ENCODE measurements at places on chromosomes 5 and 9.

DNA sequence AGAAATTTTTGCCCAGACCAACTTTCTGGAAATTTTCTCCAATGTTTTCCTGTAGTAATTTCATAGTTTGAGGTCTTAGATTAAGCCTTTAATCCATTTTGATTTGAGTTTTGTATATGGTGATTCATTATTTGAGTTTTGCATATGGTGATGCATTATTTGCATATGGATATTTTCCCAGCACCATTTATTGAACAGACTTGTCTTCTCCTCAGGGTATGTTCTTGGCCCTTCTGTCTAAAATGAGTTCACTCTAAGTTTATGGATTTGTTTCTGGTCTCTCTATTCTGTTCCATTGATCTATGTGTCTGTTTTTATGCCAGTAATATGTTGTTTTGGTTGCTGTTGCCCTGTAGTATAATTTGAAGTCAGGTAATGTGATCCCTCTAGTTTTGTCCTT, 139.3 kb downstream of the SLC25A46 start:
- no peak for DNase-seq

DNA sequence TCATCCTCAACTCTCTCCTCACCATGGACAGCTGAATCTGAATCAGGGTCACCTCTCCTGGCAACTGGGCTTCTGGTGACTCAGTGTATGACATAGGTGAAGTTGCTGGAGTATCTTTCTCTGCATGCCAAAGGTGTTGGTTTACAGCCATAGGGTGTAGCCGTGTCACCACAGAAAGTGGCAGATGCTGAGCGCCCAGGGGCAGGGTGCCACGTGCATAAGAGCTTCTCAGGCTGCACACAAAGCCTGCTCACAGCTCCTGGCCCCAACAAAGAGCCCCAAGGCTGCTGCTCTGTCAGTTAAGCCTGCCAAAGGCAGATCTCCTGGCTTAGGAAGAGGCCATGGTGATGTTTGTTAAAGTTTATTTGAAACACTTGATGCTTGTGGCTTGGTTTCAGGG, 297.7 kb upstream of the WWC1 start:
- DNase-seq, result no peak

DNA sequence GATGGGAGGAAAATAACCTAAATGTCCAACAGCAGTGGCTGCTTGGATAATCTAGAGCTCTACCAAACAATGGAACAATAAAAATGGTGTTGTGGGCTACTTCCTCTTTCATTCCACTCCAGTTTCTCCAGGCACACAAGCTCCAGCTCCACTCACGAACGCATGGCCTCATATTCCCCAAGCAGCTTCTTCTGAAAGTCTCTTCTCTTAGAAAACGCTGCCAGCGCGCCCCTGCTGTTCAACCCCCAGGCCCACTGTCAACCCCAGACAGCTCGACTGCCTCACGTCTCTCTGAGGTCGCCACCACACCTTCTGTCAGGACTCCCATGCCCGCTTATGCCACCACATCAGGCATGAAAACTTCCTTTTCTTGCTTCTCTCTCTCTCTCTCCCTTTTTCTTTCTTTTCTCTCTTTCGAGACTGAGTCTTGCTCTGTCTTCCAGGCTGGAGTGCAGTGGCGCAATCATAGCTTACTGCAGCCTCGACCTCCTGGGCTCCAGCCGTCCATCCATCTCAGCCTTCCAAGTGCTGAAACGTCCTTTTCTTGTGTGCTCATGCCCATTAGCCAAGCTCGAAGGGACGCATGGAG, 16.2 kb downstream of the OR2V2 start:
- DNase-seq, result no peak

DNA sequence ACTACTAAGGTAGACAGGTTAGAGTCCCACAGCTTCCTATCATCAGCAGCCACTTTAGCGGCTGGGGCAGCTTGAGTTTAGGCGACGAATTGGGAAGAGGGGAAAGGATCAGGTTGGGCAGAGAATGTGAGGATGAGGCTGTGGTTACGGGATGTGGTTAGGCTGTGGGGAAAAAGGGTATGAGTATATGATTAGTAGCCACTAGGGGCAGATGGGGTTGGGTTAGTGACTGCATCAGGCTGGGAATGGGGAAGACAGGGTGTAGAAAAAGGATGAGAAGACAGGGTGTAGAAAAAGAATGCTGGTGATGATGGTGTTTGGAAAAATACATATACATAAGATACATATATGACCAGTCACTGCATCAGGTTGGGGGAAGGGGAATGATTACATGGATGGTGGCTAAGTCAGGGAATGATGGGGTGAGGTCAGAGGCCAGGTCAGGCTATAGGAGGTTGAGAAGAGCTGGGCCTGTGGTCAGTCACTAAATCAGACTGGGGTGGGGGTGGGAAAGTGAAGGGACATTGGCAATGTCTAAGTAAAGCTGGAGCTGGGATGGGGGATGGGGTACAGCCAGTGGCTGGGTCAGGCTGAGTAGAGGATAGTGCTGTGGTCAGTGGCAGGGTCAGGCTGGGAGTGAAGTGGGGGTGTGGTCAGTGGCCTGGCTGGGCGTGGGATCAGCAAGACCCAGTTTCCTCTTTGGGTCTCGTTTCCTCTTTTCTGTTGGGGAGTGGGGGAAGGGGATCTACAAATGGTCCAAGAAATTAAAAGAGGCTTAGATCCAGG, 2.1 kb downstream of the TLN1 start:
- DNase-seq, result no peak

GRCh38 chr9:136807281-136808074, at the start of gene RABL6:
Gene RABL6 (plus strand): TSS chr9:136807948. CDS start chr9:136808197, 249 bp downstream.
- peak; percentile 90 for DNase-seq
